Thymus (tissue), 14 donors: ENCODE measurements at places on chromosomes 2 and 18. TPM values are rescaled to one million over a fixed set of nuclear protein-coding genes. Genes with fewer than 3 reads are reported as not detected.

Gene MAT2A
- 78.4 TPM for total RNA-seq

Gene PSMG2
- total RNA-seq: 97.4 TPM

Gene UGT1A10
- total RNA-seq: 0.09 TPM

Gene CNGA3
- 0.09 TPM for total RNA-seq

Gene RESP18
- total RNA-seq: not detected

Gene KCNJ3
- not detected for total RNA-seq

Gene CNNM3
- total RNA-seq: 5.3 TPM

Gene SLC9A2
- 0.66 TPM for total RNA-seq

Gene RNU2-63P
- 91.1 TPM for total RNA-seq

Gene G6PC2
- not detected for total RNA-seq

Gene HOXD8
- 1.5 TPM for total RNA-seq

Gene MC5R
- total RNA-seq: 0.61 TPM

Gene PRKAG3
- not detected for total RNA-seq

Gene SCLY
- total RNA-seq: 17.4 TPM

Gene ACOXL
- 0.38 TPM for total RNA-seq

Gene REG3G
- 0.09 TPM for total RNA-seq

Gene UGT1A5
- 0.09 TPM for total RNA-seq

Gene RBM44
- 0.85 TPM for total RNA-seq

Gene UPP2
- total RNA-seq: not detected

Gene STON1
- 1.8 TPM for total RNA-seq

Gene CFAP65
- total RNA-seq: 0.05 TPM

Gene ABHD3
- 25.7 TPM for total RNA-seq

Gene ICA1L
- total RNA-seq: 2.6 TPM

Gene PIKFYVE
- 25.7 TPM for total RNA-seq

Gene PFN4
- total RNA-seq: 0.90 TPM

Gene SIGLEC15
- total RNA-seq: 0.42 TPM

Gene UNC50
- total RNA-seq: 46.1 TPM

Gene BUB1
- 52.9 TPM for total RNA-seq

Gene ZAP70
- 160 TPM for total RNA-seq

Gene CXCR1
- total RNA-seq: 0.24 TPM

Gene GLB1L
- total RNA-seq: 4.2 TPM

Gene LIMS4
- total RNA-seq: 0.71 TPM

Gene ASXL2
- 7.4 TPM for total RNA-seq

Gene KDM3A
- 53.4 TPM for total RNA-seq

Gene SANBR
- 5.8 TPM for total RNA-seq

Gene CNTNAP5
- total RNA-seq: 0.14 TPM

Gene ZNF892
- total RNA-seq: 5.3 TPM

Gene LYPD1
- total RNA-seq: 5.1 TPM

Gene ADRA2B
- 0.28 TPM for total RNA-seq

Gene ST6GAL2
- 0.94 TPM for total RNA-seq

Gene IL1RL1
- 1.1 TPM for total RNA-seq

Gene C2orf74
- total RNA-seq: 29.8 TPM

Gene FAM237A
- not detected for total RNA-seq

Gene NPAS2
- 3.0 TPM for total RNA-seq
